ENCODE measurements at places on chromosomes 12 and 14. TPM values are rescaled to one million over a fixed set of nuclear protein-coding genes. Genes with fewer than 3 reads are reported as not detected.

RPL10L gene
- total RNA-seq, result not detected

DACT1 gene
- 3.5 TPM for total RNA-seq

SP1 gene
- 99.2 TPM for total RNA-seq

EIF2S3B gene
- total RNA-seq, result 0.83 TPM

ENDOU gene
- total RNA-seq, result 0.37 TPM

PKP2 gene
- total RNA-seq, result not detected

- peak; percentile 44 for DNase-seq
Measured at GRCh38 chr14:70808416-70809224, 693 bp downstream of the MAP3K9 start.

DNA sequence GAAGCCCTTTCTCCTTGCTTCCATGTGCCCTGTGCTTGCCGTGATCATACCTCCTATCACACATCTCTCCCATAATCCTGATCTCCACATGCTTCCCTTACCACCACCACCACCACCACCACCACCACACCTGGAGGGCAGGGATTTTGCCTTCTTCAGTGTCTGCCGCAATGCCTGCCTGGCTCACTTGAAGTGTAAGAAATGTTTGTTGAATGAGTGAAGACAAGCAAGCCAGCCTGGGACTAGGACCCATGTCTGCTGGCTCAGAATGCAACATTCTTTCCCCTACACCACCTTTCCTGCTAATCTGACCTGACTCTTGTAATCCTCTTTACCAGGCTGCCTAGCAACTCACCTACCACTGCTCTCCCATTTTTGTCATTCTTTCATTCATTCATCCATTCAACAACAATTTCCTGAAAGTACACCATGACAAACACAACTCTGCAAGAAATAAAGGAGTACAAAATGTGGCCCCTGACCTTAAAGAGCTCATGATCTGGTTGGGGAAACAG lies 3.5 kb upstream of the NID2 start:
- DNase-seq, result no peak

DNA sequence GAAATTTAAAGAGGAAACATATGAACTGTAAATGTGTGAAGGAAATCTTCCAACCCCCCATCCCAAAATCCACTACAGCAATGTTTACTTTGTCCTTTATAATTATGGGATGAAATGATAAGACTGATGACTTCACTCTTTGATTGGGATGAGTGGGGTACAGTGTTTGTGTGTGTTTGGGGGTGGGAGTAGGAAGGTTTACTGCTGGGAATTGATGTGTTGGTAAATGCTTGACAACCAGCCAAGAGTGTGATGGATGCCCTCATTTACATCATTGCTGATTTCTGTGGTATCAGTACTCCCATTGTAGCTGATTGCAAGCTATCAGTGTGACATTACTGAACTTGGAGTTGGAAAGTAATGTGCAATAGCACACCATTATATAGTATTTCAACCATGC lies 90.9 kb downstream of the KCNMB4 start:
- DNase-seq, result no peak

DNA sequence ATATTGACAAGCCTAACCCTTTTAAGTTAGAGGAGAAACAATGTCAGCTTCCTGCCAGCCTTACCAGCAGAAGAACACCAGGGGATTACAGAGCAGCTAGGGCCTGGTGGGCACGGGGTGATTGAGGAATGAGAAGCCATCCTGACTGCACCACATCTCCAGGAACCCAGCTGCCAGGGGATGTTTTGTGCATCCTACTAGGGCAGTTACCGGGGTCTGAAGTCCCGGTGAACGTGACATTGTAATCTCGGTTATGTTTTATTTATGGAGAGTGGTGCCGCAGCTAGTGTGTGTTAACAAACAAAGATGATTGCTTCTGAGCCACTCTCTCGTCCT lies 115.9 kb downstream of the BCL11B start:
- no peak for DNase-seq

DNA sequence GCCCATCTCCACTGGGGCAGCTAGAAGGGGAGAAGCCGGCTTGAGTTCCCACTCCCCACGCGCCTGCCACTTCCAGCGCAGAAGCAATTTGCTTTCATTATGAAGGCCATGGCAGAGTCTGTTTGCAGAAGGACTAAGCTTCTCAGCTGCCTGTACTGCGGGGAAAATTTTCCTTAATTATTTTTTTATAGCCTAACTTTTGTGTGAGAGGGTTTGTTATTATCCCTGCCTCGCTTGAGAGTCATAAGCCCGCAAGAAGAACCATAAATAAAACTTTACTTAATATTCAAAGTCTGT lies 56.0 kb upstream of the DLK1 start:
- DNase-seq, result no peak

GRCh38 chr14:63578300-63578699 lies 35.1 kb upstream of the PPP2R5E start:
- DNase-seq, result no peak

DNA sequence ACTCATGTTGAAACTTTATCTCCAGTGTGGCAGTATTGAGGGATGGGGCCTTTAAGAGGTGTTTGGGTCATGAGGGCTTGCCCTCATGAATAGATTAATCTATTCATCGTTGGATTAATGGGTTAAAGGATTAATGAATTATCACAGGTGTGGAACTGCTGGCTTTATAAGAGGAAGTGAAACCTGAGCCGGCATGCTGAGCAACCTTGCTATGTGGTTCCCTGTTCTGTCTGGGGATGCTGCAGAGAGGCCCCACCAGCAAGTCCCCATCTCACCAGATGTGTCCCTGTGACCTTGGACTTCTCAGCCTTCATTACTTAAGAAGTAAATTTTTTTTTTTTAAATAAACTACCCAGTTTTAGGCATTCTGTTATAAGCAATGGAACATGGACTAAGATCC lies 109.6 kb downstream of the DYRK2 start:
- DNase-seq, result no peak

DNA sequence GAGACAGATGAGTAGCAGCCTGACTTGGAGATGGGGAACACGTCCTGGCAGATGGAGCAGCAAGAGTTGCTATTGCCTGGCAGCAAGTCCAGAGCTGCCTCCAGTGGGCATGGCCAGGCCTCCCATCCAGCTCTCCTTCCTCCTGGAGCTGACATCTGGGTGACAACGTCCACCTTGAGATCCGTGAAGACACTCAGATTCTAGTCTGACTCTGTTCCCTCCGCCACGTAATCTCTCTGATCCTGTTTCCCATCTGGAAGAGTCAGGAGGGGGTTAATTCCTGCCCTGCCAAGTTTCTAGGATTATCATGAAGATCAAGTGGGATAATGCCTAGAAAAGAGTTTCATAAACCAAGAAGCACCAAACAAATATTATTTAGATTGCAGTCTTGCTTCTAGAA lies 65.3 kb upstream of the FAM181A start:
- DNase-seq, result no peak

DNA sequence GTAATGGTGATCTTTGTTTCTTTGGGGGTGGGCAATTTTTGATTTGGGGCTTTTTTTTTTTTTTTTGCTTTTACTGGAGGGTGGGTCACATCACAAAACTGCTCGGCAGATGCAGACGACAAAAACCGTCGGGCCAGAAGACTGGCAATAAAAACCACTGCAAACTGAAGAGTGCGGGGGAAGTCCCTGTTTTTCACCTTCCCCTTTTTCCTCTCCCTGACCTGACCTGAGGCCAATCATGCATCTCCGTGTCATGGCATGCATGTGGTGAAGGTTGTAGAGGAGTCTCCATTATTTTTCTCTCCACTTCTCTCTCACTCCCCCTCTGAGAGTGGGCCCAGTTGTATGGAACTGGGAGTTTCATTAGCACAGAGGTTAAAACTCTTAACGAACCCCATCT lies 57.5 kb downstream of the AP5M1 start:
- no peak for DNase-seq

- no peak for DNase-seq
Measured at GRCh38 chr12:5557906-5558305, 126.0 kb downstream of the NTF3 start.

DNA sequence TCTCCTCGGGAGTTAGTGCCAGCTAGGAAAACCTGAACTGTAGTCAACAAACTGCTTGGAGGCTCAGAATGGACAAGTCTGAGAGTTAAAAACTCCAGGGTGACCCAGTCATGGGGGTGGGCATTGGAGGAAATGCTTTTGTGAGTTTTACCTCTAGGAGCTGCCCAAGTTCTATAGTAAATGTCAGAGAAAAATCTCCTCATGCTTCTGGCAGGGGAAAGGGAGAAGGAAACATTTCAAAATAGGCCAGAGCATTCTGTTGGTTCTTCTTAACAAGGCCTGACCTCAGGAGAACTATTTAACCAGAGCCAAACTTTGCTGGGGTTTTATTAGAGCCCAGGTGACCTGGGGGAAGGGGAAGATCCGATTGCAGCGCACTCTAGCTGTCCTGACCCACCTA lies 12.3 kb downstream of the NINJ2 start:
- no peak for DNase-seq

DNA sequence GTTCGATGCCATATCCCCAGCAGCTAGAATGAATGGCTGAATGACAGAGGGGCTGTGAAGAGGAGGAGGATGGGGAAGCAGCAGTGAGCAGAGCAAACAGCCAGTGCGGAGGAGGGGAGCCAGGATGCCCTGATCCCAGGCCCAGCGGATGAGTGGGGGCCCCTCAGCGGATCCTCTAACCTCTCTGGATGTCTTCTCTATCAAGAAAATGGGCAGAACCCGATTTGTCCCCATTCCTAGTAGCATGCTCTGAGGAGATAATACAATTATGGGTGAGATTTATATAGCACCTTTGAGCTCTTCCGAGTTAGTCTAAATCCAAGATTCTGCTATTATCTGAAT lies 30.0 kb upstream of the RPLP0 start:
- no peak for DNase-seq

DNA sequence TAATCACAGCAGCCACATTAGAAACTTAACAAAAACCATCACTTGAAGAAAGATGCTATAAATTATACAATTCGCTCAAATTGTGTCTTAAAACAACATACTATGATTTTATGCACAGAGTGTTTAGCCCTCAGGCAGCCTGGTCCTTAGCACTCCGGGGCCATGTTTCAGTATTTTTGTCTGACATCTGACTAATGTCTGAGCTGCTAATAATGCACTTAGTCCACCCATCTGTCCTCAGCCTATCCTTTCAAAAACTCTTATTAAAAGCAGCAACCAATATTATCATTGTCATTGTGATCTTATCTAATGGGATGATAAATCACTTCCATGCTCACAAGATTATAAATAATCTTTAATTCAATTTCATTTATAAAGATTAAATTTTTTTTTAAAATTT lies 602.7 kb upstream of the FOXG1 start:
- DNase-seq, result no peak

GRCh38 chr12:49678711-49679110 lies 28.5 kb downstream of the FMNL3 start:
- no peak for DNase-seq

GRCh38 chr14:98731286-98731685 lies 540.7 kb downstream of the BCL11B start:
- DNase-seq, result no peak

- no peak for DNase-seq
Measured at GRCh38 chr12:25591144-25591543, 38.1 kb upstream of the LMNTD1 start.
